ENCODE measurements at places on chromosomes 4 and X. TPM values are rescaled to one million over a fixed set of nuclear protein-coding genes. Genes with fewer than 3 reads are reported as not detected.

PPAT gene
- 11.7 TPM for total RNA-seq

CHRDL1 gene
- 0.03 TPM for total RNA-seq

CCSER1 gene
- total RNA-seq = 0.20 TPM

MAML3 gene
- total RNA-seq = 3.0 TPM

NHS gene
- total RNA-seq = 4.4 TPM

PAGE5 gene
- total RNA-seq = not detected

MSN gene
- 346 TPM for total RNA-seq

P2RY10 gene
- total RNA-seq = not detected

PGAM4 gene
- total RNA-seq = not detected

ZNF630 gene
- 1.2 TPM for total RNA-seq

NKX6-1 gene
- total RNA-seq = 0.13 TPM
